ENCODE measurements at places on chromosomes 12 and 14.

DNA sequence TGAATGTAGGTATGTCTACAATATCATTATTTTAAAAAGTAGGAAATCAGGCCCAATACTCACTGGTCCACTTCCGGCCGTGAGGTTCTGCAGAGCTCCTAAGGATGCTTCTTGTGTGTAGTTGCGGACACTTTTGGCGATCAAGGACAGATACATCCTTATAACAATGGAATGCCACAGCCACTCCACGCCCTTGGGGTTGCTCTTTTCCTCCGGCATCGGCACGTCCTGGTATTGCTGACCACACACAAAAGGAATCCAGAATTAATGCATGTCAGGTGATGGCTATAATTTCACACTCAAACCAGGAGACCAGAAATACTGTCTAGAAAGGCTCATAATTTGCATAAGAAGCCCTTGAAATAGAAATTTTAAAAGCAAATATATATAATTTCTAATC, 65.6 kb upstream of the YARS2 start:
- no peak for DNase-seq

DNA sequence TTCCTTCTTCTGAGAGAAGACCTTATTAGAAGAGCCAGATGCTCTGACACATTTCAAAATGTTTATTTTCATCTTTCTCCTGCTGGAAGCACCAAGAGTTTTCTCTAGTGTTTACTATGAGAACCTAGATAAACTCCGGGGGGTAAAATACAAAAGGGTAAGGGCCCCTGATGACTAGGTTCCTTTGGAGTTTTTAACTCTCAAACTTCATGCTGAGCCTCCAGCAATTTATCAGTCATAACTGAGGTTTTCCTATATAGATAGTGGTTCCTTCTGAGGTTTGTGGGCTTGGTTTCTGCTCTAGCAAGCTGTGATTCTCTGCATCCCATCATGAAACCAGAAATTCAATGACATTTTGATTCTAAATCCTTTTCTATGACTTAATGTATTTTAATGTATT, 210.9 kb downstream of the LRFN5 start:
- no peak for DNase-seq

DNA sequence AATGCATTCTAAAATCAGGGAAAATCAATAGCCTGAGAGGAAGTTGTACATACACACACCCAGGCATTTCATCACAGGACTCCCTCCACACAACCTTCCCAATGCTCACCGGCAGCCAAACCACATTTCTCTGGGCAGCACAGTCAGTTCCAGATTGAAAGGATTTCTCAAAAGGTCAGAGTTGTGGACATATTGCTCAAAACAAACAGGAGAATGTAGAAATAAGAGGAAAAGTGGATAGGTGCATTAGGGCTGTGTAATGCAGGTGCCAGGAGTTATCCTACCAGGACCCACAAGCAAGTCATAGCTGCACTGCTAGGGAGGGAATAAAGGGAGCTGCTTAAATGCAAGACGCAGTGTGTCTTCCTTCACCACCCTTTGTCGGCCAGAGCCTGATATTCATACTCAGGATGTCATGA, 62.9 kb downstream of the GCH1 start:
- DNase-seq, result no peak

- no peak for DNase-seq
Measured at GRCh38 chr14:59090572-59090971, 97.9 kb upstream of the DAAM1 start.
